HCT116 (cell line): ENCODE measurements at places on chromosomes 11 and 22. TPM values are rescaled to one million over a fixed set of nuclear protein-coding genes. Genes with fewer than 3 reads are reported as not detected.

GRCh38 chr11:5684036-5684645, 733 bp downstream of the TRIM5 start:
- no peak for DNase-seq

DNA sequence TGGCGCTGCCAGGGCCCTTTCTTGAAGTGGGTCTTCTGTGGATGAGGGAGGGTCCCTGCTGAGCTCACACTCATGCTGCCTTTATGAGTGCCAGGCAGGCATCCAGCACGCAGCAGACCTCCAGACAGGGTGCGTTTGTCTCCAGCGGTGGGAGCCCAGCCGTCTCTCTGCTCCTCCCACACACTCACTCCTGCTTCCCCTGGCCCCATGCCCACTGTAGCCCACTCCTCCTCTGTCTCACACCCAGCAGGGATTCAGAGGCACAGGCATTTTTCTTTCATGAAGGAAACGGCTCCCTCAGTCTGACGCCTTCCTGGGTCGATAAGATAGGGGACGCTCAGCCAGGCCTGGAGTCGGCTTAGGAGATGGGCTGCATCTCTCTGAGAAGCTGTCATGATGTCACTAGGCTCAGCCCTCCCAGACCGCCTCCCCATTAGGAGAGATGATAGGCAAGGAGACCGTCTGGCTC, 183.9 kb upstream of the NCAM1 start:
- no peak for DNase-seq

DNA sequence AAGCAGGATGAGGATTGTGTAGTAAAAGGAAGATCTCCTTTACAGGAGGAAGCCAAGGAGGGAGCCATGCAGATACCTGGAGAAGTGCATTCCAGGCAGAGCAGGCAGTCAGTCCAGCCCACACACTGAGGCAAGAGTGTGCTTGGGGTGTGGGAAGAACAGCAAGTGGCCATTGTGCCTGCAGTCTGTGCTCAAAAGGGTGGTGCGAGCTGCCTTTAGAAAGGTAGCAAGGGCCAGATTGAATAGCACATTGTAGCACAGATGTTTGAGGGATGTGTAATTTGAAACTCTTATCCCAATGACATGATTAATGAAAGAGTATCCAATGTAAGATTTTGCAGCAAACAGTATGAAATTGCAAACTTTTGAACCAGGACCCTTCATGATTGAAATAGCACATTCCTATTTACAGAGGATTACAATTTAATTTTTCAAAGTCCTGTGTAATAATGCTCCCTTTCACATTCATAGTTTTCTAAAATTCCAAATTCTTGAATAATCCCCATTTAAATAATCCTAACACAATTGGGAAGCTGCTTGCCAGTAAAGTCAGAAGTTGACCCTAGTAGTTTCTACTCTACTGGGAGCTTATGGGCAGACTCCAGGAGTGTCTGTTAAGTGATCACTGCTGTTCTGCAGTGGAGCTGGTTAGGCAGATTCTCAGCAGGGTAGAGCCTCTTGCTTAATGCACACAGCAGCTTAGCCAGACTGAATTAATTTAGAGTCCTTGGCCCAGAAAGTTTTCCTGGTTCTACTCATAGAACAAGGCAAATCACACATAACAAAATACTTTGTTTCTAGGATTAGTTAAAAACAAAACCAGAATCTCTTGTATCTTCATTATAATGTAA, 78.1 kb downstream of the CYB5R2 start:
- no peak for DNase-seq

MRGPRX3 gene
- total RNA-seq = not detected
